ENCODE measurements at places on chromosomes 12 and 14. TPM values are rescaled to one million over a fixed set of nuclear protein-coding genes. Genes with fewer than 3 reads are reported as not detected.

- peaks cover 23% of the 10 kb centered on the region for H3K4me1 ChIP-seq
- no peak for DNase-seq
- peak overlapping the region; percentile 95 for H3K4me3 ChIP-seq
- H3K36me3 ChIP-seq = no peaks in the 10 kb centered on the region
Observed at GRCh38 chr12:2891240-2892053, 756 bp downstream of the TULP3 start.

DNA sequence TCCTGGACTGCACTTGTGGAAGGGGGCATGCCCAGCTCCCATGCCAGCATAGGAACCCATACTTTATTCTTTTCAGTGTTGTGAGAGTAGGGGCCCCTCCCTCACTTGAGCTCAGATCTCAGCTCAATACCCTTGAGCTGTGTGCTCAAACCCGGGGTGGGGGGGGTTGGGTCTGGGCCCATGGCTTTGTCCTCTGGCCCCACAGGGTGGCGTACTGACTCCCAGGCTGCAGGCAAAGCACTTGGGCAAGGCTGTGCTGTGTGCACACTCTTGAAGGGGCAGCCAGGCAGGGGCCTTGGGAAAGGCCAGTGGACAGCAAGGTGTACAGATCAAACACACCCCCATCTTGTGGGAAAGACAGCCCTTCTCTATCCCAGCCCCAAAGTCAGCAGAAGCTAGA, 81.8 kb downstream of the WIF1 start:
- no peak for DNase-seq
- no peak overlapping the region for H3K4me3 ChIP-seq
- no peaks in the 10 kb centered on the region for H3K27me3 ChIP-seq
- no peak overlapping the region for H3K27ac ChIP-seq
- H3K4me1 ChIP-seq = no peaks in the 10 kb centered on the region
- no peaks in the 10 kb centered on the region for H3K36me3 ChIP-seq

Gene PLEKHG7
- total RNA-seq = not detected

- DNase-seq = no peak
- H3K4me3 ChIP-seq = no peak overlapping the region
- no peak overlapping the region for H3K27ac ChIP-seq
- no peaks in the 10 kb centered on the region for H3K27me3 ChIP-seq
- no peaks in the 10 kb centered on the region for H3K4me1 ChIP-seq
- no peaks in the 10 kb centered on the region for H3K36me3 ChIP-seq
Observed at GRCh38 chr14:80136358-80136757, 74.9 kb downstream of the DIO2 start.

Gene GLI1
- total RNA-seq = 0.98 TPM

DNA sequence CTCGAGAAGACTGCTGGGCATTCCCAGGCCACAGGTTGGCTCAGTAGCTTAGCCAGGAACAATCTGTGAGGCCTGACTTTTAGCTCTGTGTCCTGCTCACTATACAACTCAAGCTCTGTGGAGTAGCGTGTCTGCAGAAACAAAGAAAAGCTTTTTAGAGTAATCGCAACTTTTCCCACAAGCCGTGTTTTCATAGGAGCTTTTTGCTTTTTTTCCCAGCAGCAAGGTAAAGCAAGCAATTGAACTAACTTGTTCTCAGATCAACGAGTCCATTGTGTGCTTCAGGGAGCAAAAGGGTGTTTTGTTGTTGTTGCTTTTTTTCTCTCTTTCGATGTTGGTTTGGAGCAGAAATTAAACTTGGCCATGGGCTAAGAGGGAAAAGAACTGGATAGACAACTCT, 97.3 kb upstream of the BCL2L14 start:
- no peaks in the 10 kb centered on the region for H3K27me3 ChIP-seq
- no peak overlapping the region for H3K4me3 ChIP-seq
- no peaks in the 10 kb centered on the region for H3K4me1 ChIP-seq
- no peak overlapping the region for H3K27ac ChIP-seq
- no peak for DNase-seq
- no peaks in the 10 kb centered on the region for H3K36me3 ChIP-seq

Gene NR1H4
- total RNA-seq = not detected

DNA sequence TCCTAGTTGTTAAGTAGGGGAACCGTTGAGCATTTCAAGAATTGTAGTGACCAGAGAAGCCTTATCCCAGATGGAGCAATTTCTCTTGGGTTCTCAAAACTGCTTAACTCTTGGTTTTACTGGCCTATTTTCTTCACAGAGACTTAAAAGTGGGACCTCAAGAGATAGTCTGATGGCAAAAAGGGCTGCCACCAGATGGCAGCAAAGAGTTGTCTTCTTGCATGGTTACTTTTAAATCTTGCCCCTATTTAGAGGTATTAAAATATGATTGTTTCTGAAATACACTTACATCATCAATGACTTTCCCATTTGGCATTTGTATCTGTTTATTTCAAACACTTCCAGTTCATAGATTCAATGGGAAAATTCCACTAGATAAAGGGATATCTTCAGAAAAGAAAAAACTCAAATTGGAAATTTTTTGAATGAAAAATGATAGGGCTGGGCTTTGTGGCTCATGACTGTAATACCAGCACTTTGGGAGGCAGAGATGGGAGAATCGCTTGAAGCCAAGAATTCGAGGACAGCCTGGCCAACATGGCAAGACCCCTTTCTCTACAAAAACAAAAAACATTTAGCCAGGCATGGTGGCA, 69.9 kb upstream of the CNTN1 start:
- no peak overlapping the region for H3K27ac ChIP-seq
- H3K4me3 ChIP-seq = no peak overlapping the region
- H3K4me1 ChIP-seq = no peaks in the 10 kb centered on the region
- no peak for DNase-seq
- no peaks in the 10 kb centered on the region for H3K27me3 ChIP-seq
